ENCODE measurements at places on chromosomes 2 and 18. TPM values are rescaled to one million over a fixed set of nuclear protein-coding genes. Genes with fewer than 3 reads are reported as not detected.

The KCNG2 gene
- not detected for polyA plus RNA-seq

- no peak for DNase-seq
- peaks cover 9% of the 10 kb centered on the region for H3K36me3 ChIP-seq
- H3K4me1 ChIP-seq, result no peaks in the 10 kb centered on the region
- no peak overlapping the region for H3K27ac ChIP-seq
- H3K27me3 ChIP-seq, result no peaks in the 10 kb centered on the region
- no peak overlapping the region for H3K4me3 ChIP-seq
Observed at GRCh38 chr2:239195318-239195871, 205.4 kb downstream of the HDAC4 start.

DNA sequence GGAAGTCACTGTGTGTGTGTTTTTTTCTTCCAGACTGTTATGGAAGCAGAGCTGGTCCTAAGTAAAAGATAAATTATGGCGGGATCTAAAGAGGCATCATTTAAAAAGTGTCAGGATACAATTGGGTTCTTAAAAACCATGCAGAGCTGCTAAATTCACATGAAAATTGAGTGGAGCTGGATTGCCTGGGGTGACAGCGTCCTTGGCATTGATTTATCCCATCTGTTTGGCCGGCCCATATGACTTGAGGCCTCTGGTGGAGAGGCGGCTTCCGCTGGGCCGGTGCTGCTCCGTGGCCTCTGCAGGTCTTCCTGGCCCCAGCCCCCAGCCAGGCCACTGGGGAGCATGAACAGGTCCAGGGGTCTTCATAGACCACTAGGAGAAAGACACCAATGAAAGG lies 165.5 kb downstream of the GLI2 start:
- H3K27ac ChIP-seq, result no peak overlapping the region
- H3K36me3 ChIP-seq, result no peaks in the 10 kb centered on the region
- DNase-seq, result no peak
- H3K4me1 ChIP-seq, result no peaks in the 10 kb centered on the region
- no peak overlapping the region for H3K4me3 ChIP-seq

The XIRP2 gene
- not detected for polyA plus RNA-seq

The SERPINB12 gene
- polyA plus RNA-seq, result not detected

GRCh38 chr18:25147877-25148488 lies 204.0 kb downstream of the ZNF521 start:
- H3K4me3 ChIP-seq, result no peak overlapping the region
- H3K36me3 ChIP-seq, result no peaks in the 10 kb centered on the region
- DNase-seq, result no peak
- no peaks in the 10 kb centered on the region for H3K4me1 ChIP-seq
- no peaks in the 10 kb centered on the region for H3K27me3 ChIP-seq
- no peak overlapping the region for H3K27ac ChIP-seq

The RESP18 gene
- polyA plus RNA-seq, result not detected

DNA sequence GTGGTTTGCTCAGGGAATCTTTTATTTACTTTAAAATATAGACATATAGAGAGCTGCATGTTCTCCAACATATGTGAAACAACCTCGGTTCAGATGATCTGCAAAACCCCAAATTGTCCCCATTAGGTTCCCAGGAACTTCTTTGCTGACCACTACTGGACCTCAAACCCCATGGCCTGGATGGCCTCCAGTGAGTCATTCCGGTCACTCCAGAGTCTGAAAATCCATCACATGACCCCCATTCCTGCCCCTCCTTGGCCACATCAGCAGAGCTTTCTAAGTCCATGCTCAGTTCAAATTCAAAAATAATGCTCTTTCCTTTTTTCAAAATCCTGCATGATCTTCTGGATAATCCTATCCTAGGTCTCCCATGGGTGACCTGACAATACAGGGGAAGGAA lies 271.0 kb downstream of the TNS1 start:
- H3K27ac ChIP-seq, result no peak overlapping the region
- H3K36me3 ChIP-seq, result no peaks in the 10 kb centered on the region
- no peak for DNase-seq
- H3K27me3 ChIP-seq, result no peaks in the 10 kb centered on the region
- no peak overlapping the region for H3K4me3 ChIP-seq

GRCh38 chr18:70333316-70333715 lies 44.5 kb downstream of the SOCS6 start:
- no peak for DNase-seq
- H3K27me3 ChIP-seq, result no peaks in the 10 kb centered on the region
- H3K4me3 ChIP-seq, result no peak overlapping the region

- no peak overlapping the region for H3K27ac ChIP-seq
- no peaks in the 10 kb centered on the region for H3K4me1 ChIP-seq
- H3K4me3 ChIP-seq, result no peak overlapping the region
Observed at GRCh38 chr2:174023591-174024523, 58.7 kb upstream of the SP3 start.

The CIB4 gene
- not detected for polyA plus RNA-seq

DNA sequence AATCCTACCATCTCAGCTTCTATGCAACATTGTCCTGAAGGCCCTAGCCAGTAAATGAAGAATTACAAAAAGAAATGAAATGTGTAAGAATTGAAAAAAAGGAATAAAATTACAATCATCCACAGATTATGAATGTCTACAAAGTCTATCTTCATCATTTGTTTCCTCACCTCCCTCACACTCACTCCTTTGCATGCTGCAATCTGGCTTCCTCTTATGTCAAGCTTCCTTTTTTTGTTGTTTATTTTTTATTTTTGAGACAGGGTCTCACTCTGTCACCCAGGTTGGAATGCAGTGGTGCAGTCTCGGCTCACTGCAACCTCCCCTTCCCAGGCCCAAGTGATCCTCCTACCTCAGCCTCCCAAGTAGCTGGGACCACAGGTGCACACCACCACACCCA lies 129.0 kb downstream of the CABYR start:
- no peaks in the 10 kb centered on the region for H3K36me3 ChIP-seq
- no peak for DNase-seq
- no peak overlapping the region for H3K27ac ChIP-seq
- no peak overlapping the region for H3K4me3 ChIP-seq
- peaks cover 5% of the 10 kb centered on the region for H3K4me1 ChIP-seq
- no peaks in the 10 kb centered on the region for H3K27me3 ChIP-seq

GRCh38 chr2:112623913-112624777 lies 21.6 kb upstream of the SLC20A1 start:
- peaks cover 50% of the 10 kb centered on the region for H3K4me1 ChIP-seq
- DNase-seq, result peak; percentile 57
- no peaks in the 10 kb centered on the region for H3K36me3 ChIP-seq
- no peaks in the 10 kb centered on the region for H3K27me3 ChIP-seq

The LRP1B gene
- not detected for polyA plus RNA-seq

The GALR1 gene
- not detected for polyA plus RNA-seq

DNA sequence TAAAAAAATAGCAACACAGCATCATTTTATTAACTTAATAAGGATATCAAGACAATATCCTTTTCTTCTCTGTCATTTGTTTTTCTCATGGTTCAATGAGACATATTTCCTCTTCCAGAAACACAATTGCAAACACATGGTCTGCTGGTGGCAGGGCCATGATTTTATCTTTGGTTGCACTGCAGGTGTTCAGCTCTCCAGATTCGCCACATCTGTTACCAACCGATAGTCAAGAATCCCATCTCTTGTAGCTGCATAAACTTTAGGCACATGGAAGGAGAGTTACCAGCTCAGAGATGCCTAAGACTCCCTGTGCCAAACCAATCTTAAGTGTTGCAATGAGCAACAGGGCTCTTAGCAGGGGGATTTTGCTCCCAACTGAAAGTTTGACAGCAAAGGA lies 1303.2 kb upstream of the CELF4 start:
- no peaks in the 10 kb centered on the region for H3K36me3 ChIP-seq
- H3K4me3 ChIP-seq, result no peak overlapping the region
- H3K27me3 ChIP-seq, result no peaks in the 10 kb centered on the region
- no peak overlapping the region for H3K27ac ChIP-seq

DNA sequence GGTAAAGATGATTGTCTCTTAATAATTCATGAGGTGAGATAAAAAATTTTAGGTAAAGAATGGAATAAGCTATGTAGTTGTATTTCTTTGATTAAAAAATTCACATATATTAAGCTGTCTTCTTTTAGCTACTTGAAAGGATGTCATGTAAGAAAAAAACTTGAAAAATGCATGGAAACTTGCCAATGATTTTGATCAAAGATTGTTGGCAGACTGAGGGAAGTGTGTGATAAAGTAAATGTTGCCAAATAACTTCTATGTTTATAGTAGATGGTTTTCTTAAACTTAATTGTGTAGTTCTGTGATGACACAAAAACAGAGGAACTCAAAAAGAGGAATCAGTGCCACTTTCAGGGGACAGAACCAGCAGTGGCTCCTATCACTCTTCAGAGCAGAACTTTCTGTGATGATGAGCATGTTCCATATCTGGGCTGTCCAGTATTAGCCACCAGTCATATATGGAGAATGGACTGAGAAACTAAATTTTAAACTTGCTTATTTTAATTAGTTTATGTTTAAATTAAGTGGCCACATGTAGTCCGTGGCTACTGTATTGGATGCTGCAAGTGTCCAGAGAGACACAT lies 51.9 kb upstream of the SLC38A11 start:
- no peak for DNase-seq
- H3K4me1 ChIP-seq, result no peaks in the 10 kb centered on the region
- H3K27ac ChIP-seq, result no peak overlapping the region

The UGT1A5 gene
- not detected for polyA plus RNA-seq

- H3K4me3 ChIP-seq, result no peak overlapping the region
- no peak overlapping the region for H3K27ac ChIP-seq
- H3K36me3 ChIP-seq, result no peaks in the 10 kb centered on the region
- DNase-seq, result no peak
Observed at GRCh38 chr2:221322741-221323140, 249.4 kb downstream of the EPHA4 start.

DNA sequence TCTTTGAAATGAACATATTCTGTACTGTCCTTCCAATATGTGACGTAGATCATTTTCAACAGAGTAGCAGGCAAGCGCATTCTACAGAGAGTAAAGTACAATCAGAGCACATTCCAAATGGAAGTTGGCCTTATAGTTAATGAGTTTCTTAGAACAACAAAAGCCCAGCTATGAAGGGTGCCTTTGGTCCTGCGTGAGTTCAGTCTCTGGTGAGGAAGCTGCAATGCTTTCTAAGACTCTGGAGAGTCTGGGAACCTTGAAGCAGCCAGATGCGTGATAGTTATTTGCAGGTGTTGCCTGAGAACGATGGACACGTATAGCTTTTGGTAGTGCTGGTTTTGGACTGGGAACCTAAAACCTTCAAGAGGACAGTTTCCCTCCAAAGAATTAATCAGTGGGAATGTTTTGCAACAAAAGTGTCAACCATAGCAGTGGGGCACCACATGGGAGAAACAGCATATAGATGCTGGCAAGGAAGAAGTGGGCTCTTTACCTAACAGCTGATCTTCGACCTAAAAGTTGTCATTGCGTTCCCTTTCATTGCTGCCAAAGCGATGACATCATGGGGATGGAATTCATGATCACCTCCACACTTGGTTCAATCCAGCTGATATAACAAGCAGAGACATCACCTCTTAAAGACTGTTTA lies 9.3 kb upstream of the SNORC start:
- H3K27me3 ChIP-seq, result no peaks in the 10 kb centered on the region
- no peak overlapping the region for H3K4me3 ChIP-seq
- DNase-seq, result no peak
- H3K4me1 ChIP-seq, result no peaks in the 10 kb centered on the region
- H3K27ac ChIP-seq, result no peak overlapping the region

The TMEM178A gene
- not detected for polyA plus RNA-seq

- no peaks in the 10 kb centered on the region for H3K27me3 ChIP-seq
- H3K4me1 ChIP-seq, result no peaks in the 10 kb centered on the region
Observed at GRCh38 chr2:240296104-240296406, 139.4 kb upstream of the GPC1 start.

The EHD3 gene
- 2.3 TPM for polyA plus RNA-seq

DNA sequence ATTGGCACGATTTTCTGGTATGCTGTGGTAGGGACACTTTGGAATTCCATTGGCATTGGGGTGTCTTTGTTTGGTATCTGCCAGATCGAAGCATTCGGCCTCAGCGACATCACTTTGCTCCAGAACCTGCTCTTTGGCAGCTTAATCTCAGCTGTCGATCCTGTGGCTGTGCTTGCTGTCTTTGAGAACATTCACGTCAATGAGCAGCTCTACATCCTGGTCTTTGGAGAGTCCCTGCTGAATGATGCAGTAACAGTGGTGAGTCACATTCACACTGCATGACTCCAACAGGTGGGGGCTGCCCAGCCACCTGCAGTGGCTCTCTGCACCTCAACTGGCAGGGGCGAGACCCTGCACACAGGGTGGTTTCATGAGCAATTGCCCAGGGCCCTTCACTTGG lies 38.4 kb downstream of the SLC9A2 start:
- H3K27me3 ChIP-seq, result no peaks in the 10 kb centered on the region
- no peaks in the 10 kb centered on the region for H3K36me3 ChIP-seq
- H3K27ac ChIP-seq, result no peak overlapping the region

DNA sequence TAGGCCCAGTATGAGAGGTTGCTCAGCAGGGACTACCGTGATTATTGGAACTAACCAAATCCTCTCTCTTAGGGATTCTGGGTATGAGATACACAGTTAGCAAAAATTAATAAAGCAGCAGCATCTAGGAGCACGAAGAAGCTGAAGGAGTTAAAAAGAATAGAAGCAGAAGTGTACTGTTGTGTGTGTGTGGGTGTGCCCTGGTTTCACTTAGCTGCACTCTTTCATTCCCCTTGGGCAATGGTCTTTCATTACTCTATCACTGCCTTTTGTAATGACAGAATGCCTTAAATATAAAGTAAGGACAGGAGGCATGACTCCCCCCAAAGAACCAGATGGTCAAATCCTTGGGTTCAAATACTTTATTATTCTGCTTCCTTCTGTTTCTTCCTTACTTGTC lies 115.9 kb upstream of the CD302 start:
- no peak overlapping the region for H3K27ac ChIP-seq
- H3K27me3 ChIP-seq, result no peaks in the 10 kb centered on the region
- no peaks in the 10 kb centered on the region for H3K36me3 ChIP-seq
- no peaks in the 10 kb centered on the region for H3K4me1 ChIP-seq
- no peak for DNase-seq
- no peak overlapping the region for H3K4me3 ChIP-seq

GRCh38 chr2:289362-290089 lies 1.6 kb upstream of the ALKAL2 start:
- peaks cover 18% of the 10 kb centered on the region for H3K4me1 ChIP-seq
- no peak overlapping the region for H3K27ac ChIP-seq
- H3K4me3 ChIP-seq, result no peak overlapping the region

The RIT2 gene
- polyA plus RNA-seq, result not detected

GRCh38 chr2:100767224-100767653 lies 52.7 kb upstream of the NPAS2 start:
- no peaks in the 10 kb centered on the region for H3K4me1 ChIP-seq
- no peak overlapping the region for H3K27ac ChIP-seq
- H3K27me3 ChIP-seq, result no peaks in the 10 kb centered on the region
- no peaks in the 10 kb centered on the region for H3K36me3 ChIP-seq
- no peak overlapping the region for H3K4me3 ChIP-seq

All from CD4-positive, alpha-beta memory T cell (primary cell).